ENCODE measurements at places on chromosomes 13 and 19.

DNA sequence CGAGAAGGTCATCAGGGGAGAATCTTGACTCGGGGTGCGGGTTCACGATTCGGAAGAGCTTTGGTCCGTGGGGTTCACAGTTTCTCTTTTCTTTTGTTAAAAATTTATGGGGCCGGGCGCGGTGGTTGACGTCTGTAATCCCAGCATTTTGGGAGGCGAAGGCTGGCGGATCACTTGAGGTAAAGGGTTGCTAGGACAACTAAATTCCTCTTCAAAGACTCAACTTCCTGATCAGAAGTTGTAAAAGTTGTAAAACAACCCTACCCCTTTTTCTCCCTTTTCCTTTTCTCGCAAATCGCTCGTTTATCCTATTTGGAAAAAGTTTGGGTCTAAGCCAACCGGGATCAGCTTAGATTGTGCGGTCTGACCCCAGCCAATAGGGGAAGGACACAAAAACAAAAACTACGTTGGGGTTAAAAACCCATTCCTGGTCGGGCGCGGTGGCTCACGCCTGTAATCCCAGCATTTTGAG, 673 bp downstream of the ZNF486 start:
- no peak for DNase-seq

DNA sequence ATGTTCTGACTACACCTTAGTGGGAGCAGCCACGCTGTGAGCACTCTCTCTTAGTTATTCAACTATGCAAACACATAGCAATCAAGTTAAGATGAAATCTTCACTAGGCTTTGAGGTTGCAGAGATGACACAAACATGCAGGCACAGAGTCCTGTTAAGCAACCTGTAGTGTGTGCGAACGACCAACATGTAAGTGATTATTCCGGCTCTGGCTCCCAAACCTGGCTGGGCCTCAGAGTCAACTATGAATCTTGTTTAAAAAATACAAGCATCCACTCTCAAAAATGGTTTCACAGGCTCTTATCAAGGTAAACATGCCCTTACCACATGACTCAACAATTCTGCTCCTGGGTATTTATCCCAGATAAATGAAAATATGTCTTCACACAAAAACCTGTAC, 91.4 kb downstream of the IRS2 start:
- no peak for DNase-seq

- DNase-seq, result no peak
Measured at GRCh38 chr13:67855741-67856238, 625.7 kb upstream of the PCDH9 start.

DNA sequence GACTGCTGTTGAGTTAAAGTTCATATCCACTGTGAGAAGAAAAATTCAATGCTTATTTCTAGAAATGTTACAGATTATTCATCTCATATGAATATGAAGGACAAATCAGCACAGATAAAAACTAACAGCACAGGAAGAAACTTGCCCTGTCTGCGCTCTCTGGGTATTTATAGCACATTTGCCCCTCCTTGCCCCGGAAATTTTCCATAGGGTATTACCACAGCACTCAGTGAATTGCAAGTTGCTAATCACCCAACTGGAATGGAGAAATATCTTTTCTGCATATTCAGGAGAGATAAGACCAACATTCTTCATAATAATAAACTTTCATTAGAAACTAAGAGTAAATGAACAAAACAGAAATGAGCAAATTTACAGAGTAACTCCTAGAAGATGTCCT, 318.0 kb upstream of the KLF12 start:
- no peak for DNase-seq

DNA sequence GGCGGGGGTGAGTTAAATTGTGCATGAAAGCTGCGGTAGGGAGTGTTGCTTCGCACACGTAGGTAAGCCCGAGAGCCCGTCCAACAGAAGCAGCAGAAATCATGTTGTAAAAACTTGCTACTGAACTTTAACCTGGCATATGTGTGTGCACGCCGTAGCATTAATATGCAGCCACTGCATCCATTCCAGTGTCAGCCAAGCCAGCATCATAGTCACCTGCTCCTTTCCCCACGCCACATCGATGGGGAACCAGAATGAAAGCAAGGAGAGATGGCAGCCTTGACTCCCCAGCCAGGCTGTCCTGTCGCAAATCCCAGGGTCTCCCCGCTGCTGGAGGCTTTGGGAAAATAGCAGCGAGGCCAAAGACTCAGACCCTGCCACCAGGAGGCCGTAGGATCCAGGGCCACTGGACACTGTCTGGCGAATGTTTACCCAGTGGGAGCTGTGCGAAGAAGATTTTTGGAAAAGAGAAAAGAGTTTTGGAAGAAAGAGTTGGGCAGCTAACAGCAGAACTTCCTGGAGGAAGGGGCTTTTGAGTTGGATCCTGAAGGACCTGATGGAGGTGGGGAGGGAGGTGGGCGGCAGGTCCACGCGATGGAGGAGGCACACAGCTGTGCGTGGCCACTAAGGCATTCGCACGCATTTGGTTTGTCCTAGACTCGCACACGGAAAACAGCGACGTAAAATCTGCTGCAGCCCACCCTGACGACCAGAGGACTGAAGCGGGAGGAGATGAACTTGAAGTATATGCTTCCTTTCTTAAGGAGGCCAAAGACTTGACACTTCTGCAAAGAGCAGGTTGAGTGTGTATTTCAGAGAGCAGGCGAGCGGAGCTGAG, 48.7 kb upstream of the RANBP3 start:
- DNase-seq, result no peak

- no peak for DNase-seq
Measured at GRCh38 chr13:75365724-75366173, 116.2 kb downstream of the TBC1D4 start.

GRCh38 chr19:17264641-17264979, at the start of gene USHBP1:
TSS of gene USHBP1 (minus strand) at chr19:17264745. CDS start at chr19:17264299, 446 bp downstream.
- DNase-seq, result no peak

DNA sequence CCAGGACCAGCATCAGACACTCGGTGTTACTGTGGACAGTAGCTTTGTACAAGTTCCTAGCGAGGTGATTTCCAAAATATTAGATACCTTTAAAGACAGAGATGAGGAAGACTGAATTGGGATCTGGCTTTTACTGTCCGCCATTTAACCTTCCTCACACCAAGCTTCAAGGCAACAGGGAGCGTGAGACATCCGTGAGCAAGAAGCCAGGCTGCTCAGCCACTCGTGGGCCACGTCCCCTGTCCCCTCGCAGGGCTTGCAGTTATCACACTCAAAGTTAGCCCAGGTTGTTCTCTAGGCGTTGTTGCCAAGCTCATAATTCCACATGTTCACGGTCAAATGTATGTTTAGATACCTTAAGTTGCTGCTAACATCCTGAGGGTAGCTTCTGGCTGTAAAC, 102.9 kb downstream of the COL4A2 start:
- DNase-seq, result no peak

DNA sequence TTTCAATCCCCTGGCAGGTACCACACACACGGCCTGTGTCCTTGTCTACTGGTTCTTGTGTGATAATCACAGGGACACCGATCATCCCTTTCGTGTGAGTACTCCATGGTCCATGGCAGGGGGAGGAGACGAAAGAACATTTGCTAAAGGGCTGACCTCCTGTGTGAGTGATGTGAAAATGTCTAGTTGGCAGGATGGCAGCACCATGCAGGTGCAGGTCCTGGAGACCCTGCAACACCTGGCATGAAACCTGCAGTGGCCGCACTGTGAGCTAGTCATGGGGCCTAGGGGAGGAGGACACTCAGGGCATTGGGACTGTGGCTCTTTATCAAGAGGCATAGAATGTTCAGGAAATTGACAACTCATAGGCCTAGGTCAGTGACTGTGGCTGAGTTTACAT, 22.9 kb upstream of the LGALS14 start:
- DNase-seq, result no peak

- no peak for DNase-seq
Measured at GRCh38 chr19:35414442-35414841, 33.6 kb upstream of the FFAR2 start.

DNA sequence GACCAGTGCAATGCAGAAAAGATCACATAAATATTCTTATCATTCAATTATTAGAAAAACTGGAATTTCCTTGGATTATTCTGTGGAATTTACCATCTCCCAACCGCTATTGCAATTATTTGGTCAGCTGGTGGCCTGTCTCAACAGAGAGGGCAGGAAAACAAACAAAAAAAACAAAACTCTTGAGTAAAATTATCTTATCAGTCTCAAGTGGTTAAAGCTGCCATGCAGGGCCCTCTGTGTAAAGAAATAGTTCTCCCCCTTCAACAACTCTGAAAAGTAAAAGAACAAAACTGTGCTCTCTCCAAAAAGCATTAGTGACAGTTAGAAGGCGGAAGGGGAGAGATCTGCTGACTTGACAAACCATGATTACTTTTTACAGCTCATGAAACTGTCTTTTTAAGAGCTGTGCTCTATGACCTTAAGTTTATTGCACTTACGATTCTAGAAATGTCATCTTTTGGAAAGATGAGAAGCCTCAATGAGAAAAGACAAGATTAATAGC, 152.3 kb downstream of the DLEU7 start:
- no peak for DNase-seq

GRCh38 chr13:39623466-39623865, 20.5 kb upstream of the LHFPL6 start:
- no peak for DNase-seq

- DNase-seq, result no peak
Measured at GRCh38 chr13:111360452-111360851, 40.0 kb downstream of the TEX29 start.

- DNase-seq, result no peak
Measured at GRCh38 chr13:100815476-100816046, 141.0 kb upstream of the TMTC4 start.

- DNase-seq, result no peak
Measured at GRCh38 chr13:54241719-54242118, 1213.1 kb downstream of the OLFM4 start.
